ENCODE measurements at places on chromosomes 4 and X.

DNA sequence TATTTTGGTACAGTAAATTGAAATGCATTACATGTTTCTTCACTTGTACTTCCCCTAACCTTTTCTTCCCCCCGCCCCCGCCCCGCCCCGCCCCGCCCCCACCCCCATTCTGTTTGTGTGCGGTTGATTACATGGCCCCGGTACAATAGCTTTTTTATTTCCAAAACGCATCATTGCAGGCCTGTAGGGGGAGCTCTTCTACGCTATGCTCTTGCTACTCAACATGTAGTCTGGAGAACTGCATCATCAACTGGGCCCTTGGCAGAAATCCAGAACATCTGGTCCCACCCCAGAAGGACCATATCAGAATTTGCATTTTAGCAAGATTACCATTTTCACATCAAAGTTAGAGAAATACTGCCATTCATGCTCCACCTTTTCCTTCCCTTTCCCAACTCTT, 333.3 kb upstream of the DDX53 start:
- no peak for DNase-seq

DNA sequence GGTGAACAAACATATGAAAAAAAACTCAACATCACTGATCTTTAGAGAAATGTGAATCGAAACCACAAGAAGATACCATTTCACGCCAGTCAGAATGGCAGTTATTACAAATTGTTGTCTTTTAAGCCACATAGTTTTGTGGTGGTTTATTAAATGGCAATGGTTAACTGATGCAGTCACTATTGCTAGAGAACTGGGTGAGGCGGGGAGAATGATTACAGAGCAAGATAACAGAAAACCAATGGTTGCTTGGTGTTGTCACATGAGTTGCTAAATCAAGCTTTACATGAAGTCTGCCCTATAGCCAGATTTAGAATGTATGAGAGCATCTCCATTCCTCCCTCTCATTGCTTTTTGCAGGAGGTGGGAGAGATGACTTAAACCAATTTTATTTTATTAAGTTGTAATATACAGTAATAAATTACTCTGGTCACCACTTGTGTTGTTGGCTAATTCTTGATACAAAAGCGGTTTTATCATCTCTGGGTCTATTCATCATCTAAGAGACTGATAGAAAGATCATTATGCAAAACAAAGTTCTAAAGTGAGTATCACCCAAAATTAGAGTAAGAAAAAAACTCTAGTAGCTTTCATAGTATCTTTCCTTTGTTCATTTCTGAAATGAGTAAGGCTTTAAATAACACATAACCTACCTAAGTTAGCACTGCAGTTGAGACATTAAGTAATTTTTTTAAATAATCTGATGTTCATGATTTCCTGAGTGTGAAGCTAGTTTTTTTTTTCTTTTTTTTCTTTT, 859.5 kb downstream of the STIM2 start:
- no peak for DNase-seq

DNA sequence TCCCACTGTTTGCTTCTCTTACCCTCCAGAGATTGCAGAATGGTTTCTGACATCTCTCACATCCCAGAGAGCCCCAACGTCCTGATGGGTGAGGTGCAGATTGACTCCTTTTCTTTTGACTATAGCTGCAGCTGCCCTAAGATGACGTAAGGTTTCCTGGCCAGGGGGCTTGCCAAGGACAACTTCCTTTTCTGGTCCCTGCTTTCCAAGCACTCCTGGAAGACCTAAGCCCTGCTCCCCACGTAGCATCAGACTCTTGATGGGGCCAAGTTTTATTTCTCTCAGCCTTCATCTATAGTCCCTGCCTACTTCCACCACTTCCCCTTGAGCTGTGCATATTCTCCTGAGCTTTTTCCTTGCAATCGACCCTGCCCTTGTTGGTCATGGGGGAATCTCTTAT, 497.7 kb downstream of the IDS start:
- no peak for DNase-seq

- peak; percentile 22 for DNase-seq
These were observed 812 bp upstream of the KDM6A start for GRCh38 chrX:44871931-44872820.

DNA sequence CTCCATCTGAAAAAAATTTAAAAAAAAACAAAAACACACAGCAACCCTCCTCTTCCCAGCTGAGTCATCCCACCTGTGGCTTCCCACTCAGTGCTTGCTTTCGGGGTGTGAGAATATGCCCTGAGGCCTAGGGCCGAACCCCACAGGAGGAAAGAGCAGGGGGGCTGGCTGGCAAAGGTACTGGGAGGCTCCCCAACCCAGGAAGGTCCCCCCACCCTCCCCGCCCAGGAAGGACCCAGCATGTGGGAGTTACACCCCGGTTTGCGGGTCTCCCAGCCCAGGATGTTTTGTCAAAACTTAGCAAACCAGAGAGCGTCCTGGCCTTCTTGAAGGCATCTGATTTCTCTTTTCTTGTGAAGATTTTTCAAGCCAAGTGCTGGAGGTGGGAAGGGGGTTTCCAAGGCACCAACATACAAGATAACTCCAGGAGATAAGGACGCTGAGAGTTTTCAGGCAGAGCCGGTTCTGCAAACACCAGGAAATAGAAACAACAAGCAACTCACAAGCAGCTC, 25.7 kb upstream of the CSF2RA start:
- DNase-seq = peak; percentile 33

DNA sequence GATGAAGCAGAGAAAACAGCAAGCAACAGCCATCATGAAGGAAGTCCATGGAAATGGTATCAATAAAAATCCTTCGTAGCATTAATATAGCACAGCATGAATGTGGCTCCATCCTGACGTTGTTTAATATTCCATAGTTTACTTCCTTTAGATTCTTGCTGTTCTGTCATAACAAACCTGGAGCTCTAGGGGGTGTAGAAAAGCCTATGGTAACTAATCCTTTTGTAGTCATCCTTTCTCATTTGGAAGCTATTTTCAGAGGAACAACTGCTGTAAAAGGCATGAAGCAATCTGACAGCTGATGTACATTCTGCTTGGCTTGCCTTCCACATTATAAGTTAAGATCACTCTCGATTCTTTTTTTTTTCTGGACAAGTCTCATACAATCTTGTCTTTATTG, 914 bp downstream of the MYOZ2 start:
- DNase-seq = no peak

GRCh38 chr4:76470532-76470931, 35.5 kb downstream of the SHROOM3 start:
- no peak for DNase-seq

GRCh38 chr4:16588651-16589050, 309.8 kb downstream of the LDB2 start:
- DNase-seq = no peak

DNA sequence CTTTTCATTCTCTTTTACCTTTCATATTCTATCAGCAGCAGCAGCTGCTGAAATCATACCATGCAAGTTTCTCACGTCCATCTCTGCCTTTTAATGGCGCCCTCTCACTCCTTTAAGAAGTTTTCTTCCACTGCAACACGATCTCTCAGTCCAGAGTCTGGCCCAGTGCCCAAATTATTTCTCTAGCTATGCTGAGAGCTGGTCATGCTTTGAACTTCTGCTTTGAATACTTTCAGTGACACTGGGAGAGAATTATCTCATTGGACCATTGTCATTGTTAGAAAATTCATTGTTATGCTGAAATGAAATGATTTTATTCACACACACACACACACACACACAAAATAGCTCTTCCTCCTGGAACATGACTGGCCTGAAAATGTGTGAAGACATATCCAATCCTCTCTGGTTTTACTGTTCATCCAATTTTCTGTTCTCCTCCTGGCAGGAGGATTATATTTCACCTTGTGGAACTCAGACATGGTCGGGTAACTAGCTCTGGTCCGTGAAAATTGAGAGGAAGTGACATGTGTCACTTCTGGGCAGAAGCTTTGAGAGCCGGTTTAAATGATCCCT, 1.3 kb upstream of the PDHA1 start:
- DNase-seq = no peak

DNA sequence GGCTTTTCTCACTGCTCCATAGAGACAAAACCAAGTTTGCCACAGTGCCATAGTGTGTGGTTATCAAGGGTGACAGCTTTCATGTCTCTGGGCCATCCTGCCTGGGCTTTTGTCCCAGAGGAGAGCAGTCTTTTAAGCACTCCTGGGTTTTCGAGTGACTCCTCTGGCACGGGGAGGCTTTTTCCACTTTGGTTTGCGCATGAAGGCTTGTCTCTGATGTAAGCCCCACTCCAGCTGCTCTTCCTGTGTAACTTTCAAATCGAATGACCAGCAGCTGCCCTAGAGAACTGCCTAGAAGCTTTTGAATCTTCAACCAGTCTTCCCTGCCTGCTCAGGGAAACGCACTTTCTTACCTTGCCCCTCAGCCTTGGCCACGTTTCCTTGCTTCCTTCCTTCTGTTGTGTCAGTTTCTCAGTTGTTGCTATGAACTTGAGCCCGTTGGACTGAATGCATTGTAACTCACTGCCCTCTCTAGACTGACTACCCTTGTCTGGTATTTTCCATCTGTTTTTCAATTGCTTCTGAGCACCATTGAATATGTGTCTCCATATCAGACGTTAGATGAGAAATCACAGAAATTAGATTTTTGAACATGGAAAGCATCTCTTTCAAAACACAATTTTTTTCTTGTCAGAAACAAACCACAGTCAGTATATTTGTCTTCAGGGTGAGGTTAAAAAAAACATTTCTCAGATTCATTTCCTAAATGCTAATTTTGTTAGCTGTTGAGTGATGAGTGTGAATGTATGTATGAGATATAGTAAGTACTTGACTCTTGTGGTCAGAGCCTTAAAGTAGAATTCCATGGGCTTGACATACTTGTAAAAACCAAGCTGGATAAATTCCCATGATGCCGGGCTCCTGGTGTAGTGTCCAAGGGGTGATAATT, 45.3 kb downstream of the SLC9A6 start:
- DNase-seq = no peak

GRCh38 chr4:107825072-107825824, 516 bp downstream of the SGMS2 start:
- no peak for DNase-seq

DNA sequence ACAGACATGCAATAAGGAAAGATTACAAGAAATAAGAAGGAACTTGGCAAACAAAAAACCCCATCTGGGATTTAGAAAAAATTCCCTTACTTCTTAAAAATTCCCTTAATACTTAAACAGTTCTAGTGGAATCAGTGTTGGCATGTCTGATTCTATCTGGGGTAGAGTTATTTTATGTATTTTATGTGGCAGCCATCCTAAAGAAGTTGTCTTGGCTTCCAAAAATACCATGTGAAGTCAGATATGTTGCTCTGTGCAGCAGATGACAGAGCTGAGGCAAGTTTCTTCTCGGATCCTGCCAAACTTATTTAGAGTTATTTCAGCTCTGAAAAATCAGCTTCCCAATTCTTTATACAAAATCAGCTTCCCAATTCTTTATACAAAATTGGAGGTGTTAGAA, 14.7 kb downstream of the YY2 start:
- no peak for DNase-seq

GRCh38 chr4:119132306-119132705, 3.3 kb upstream of the MYOZ2 start:
- no peak for DNase-seq

DNA sequence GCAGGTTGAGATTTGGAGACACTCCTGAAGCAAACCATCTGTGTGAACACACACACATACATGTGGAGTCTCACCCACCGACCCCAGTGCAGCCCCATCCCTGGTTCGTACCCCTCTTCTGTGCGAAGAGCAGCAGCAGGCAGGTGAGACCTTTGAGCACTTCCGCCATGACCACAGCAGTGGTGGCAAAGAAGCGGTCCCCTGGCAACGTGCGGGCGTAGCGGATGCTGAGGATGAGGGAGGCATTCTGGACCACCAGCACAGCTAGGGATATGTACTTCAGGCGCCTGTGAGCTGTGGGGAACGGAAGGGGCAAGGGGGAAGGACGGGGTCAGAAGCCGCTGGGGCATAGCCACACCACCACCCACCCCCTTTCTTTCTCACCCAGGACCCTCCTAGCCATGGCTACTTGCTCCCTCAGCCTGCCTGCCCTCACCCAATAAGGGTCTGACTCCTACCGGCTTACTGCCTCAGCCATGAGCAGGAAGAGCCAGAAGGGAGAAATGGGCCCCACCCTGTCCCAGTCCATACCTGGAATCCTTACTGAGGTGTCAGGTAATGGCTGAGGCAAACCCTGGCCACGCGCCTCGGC, 1.6 kb downstream of the SLC35A2 start:
- DNase-seq = no peak

- no peak for DNase-seq
These were observed 63.8 kb upstream of the MTM1 start for GRCh38 chrX:150504397-150505182.

DNA sequence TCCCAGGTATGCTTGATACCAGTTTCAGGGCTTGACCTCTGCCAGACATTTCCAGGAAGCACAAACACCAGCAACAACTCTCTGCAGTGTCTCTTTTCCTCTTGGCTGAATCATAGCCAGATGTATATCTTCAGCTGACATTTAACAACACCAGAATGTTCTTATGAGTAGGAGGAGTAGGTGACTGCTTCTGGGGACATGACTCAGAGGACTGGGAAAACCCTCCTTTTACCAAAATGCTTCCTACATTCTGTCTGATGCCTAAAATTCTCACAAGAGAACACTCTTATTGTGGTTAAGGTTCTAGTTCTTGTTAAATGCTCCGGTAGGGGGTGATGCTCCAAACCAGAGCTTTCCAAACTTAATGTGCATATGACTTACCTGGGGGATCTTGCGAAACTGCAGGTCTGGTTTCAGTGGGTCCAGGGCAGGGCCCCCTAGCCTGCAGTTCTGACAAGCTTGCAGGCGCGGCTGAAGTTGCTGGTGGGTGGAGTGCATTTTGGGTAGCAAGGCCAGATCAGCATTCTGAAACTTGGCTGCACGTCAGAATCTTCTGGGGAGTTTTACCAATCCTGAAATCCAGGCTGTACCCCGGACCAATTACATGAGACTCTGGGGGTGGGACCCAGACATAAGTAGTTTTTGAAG, 329.3 kb upstream of the RPS6KA3 start:
- no peak for DNase-seq

DNA sequence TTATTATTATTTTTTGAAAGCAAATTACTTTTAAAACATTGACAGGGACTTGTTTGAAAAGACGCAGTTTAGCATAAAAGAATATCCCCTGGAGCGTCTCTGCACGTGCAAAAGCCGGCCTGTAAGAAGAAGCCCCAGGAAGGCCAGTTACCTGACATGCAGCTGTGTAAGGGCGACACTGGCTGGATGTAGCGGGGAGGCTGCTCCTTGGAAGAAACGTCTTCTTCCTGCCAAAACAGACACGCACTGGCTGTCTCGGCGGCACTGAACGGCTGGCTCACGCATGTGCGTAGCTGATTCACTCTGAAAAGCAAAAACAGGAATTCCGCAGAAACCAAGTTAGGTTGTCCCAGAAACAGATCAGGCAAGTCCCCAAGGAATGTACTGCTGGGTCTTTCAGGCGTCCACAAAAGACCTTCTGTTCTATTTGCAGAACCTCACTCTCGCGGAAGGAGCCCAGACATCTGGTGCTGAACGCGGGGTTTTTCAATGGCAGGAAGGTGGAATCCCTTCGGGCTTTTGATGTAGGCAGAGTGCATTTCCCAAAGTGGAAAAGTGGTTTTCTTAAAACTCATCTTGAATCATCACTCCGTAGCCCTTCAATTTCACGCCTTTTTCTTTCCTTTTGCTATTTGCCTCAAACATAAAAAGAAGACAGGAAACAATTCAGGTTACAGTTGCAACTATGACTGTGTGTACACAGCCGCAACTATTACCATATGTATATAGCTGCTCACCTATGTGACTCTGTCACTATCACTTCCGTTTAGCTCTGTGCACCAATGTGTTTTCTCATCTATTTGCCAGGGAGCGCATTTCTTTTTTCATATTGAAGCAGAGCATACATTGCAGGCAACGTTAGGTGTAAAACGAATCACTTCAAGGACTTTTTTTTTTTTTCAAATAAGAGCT, 38.1 kb upstream of the ARSH start:
- DNase-seq = no peak

GRCh38 chr4:166014411-166014810, 141.4 kb downstream of the TLL1 start:
- no peak for DNase-seq
